CD4-positive, alpha-beta T cell treated with Interleukin-17A for 1 hour (primary cell): ENCODE measurements at places on chromosomes 1 and 21.

GRCh38 chr1:109398343-109399225 lies 866 bp upstream of the SORT1 start:
- DNase-seq, result no peak

- DNase-seq, result no peak
Observed at GRCh38 chr1:2639607-2640521, 7.0 kb upstream of the MMEL1 start.

- no peak for DNase-seq
Observed at GRCh38 chr1:82273816-82274215, 473.1 kb downstream of the ADGRL2 start.

DNA sequence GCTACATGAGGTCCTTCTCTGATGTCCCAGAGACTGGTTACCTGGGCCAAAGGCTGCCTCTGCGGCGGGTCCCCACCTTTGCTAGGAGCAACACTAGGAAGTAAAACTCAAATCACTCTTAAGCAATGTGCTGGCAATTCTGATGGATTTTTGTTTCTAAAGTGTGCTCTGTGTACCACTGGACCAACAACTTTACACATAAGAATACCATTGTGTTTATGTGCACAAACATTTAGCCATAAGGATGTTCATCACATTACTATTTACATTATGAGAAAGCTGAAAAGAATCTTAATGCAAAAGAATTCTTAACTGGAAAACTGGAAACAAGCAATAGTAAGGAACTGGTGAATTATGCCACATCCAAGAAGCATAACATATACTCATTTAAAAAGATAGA lies 38.6 kb downstream of the SSBP3 start:
- DNase-seq, result no peak

DNA sequence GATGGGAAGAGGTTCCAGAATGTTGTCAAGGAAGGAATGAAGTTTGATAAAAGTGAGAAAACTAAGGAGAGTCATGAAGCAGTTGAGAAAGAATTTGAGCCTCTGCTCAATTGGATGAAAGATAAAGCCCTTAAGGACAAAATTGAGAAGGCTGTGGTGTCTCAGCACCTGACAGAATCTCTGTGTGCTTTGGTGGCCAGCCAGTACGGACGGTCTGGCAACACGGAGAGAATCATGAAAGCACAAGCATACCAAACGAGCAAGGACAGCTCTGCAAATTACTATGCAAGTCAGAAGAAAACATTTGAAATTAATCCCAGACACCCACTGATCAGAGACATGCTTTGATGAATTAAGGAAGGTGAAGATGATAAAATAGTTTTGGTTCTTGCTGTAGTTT lies 142.8 kb downstream of the CDC7 start:
- no peak for DNase-seq

DNA sequence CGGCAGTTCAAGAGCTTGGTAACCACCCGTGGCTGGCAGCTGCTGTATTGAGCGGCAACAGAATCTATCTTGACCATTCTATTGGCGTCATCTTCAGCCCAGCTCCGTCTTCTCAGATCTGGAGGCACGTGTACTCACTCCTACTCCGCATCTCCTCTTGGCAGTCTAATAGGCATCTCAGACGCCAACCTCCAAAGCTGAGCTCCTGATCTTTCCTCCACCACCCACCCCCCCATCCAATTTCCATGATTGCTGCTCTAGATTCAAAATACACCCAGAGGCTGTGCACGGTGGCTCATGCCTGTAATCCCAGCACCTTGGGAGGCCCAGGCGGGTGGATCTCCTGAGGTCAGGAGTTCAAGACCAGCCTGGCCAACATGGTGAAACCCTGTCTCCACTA lies 84.6 kb upstream of the CASZ1 start:
- no peak for DNase-seq

DNA sequence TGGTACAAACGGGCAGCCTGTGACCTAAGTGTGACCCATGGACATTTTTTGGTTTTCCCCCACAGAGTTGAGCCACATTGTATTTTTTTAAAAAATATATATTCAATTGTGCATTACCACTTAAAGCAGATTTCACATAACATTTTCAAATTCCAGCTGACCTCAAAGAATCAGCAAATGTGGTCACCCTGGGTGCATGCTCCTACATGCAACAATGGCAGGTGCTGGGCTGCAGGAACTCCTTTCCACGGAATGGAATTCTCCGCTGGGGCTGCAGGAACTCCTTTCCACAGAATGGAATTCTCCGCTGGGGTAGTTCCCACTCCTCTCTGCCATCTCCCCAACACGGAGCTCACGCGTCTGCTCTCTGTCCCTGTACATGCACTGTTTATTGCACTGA lies 68.7 kb downstream of the MAP10 start:
- DNase-seq, result no peak
